Articular chondrocyte of knee joint (primary cell): ENCODE measurements at places on chromosomes 11 and 22. TPM values are rescaled to one million over a fixed set of nuclear protein-coding genes. Genes with fewer than 3 reads are reported as not detected.

Gene OR52I1
- total RNA-seq, result not detected in 2 replicates

Gene KRTAP5-9
- 0.39 TPM in 1 of 2 replicates, not detected in the other for total RNA-seq

Gene CRYBB3
- total RNA-seq, result not detected in 2 replicates

Gene OTOG
- total RNA-seq, result not detected in 2 replicates

Gene SMTNL1
- total RNA-seq, result not detected in 2 replicates

Gene ROBO3
- total RNA-seq, result 4.4 and 4.9 TPM in 2 replicates

Gene OR4S1
- total RNA-seq, result not detected in 2 replicates

Gene MS4A14
- total RNA-seq, result not detected in 2 replicates

Gene CDHR5
- total RNA-seq, result not detected in 2 replicates

Gene SLC22A6
- not detected in 2 replicates for total RNA-seq

Gene MYO7A
- total RNA-seq, result 0.22 TPM in 1 of 2 replicates, not detected in the other

Gene MPZL2
- 1.3 and 2.9 TPM in 2 replicates for total RNA-seq

Gene TIGD3
- total RNA-seq, result 0.13 TPM in 1 of 2 replicates, not detected in the other

Gene AIFM3
- 0.52 and 0.54 TPM in 2 replicates for total RNA-seq

Gene LRRC4C
- under 0.01 and 0.13 TPM in 2 replicates for total RNA-seq

Gene MOGAT2
- 0.13 TPM in 1 of 2 replicates, not detected in the other for total RNA-seq

Gene KCTD17
- total RNA-seq, result 18.8 and 19.3 TPM in 2 replicates

Gene TESMIN
- total RNA-seq, result 0.32 and 1.3 TPM in 2 replicates

Gene MS4A4E
- total RNA-seq, result not detected in 2 replicates

Gene SAA4
- total RNA-seq, result not detected in 2 replicates

Gene CLDN5
- total RNA-seq, result 0.13 and 0.76 TPM in 2 replicates

Gene LGALS1
- total RNA-seq, result 3,419 and 3,883 TPM in 2 replicates

Gene CHRM4
- total RNA-seq, result 0.22 TPM in 1 of 2 replicates, not detected in the other

Gene LINC01488
- not detected in 2 replicates for total RNA-seq

Gene KRTAP5-10
- not detected in 2 replicates for total RNA-seq

Gene SYT8
- total RNA-seq, result not detected in 2 replicates

Gene CCDC81
- total RNA-seq, result 0.52 and 1.1 TPM in 2 replicates

Gene PDE3B
- 4.3 and 8.6 TPM in 2 replicates for total RNA-seq

Gene CCDC116
- 0.11 and 0.26 TPM in 2 replicates for total RNA-seq

Gene DERL3
- 0.43 and 0.65 TPM in 2 replicates for total RNA-seq

Gene PAX6
- 0.39 and 0.76 TPM in 2 replicates for total RNA-seq

Gene TMEM121B
- total RNA-seq, result 0.11 and 0.13 TPM in 2 replicates

Gene SGSM1
- total RNA-seq, result 0.13 and 0.22 TPM in 2 replicates

Gene SLC22A25
- not detected in 2 replicates for total RNA-seq

Gene LSP1
- total RNA-seq, result 84.1 and 94.5 TPM in 2 replicates

Gene BLID
- 17.8 and 23.1 TPM in 2 replicates for total RNA-seq

Gene HIRA
- 14.6 and 17.9 TPM in 2 replicates for total RNA-seq

Gene CD3G
- not detected in 2 replicates for total RNA-seq

Gene IGLL5
- total RNA-seq, result not detected in 2 replicates

Gene APOA4
- not detected in 2 replicates for total RNA-seq

Gene GAL3ST3
- total RNA-seq, result 0.32 TPM in 1 of 2 replicates, not detected in the other

Gene ACRV1
- total RNA-seq, result 0.11 TPM in 1 of 2 replicates, not detected in the other
